ENCODE measurements at places on chromosomes 13 and 19.

DNA sequence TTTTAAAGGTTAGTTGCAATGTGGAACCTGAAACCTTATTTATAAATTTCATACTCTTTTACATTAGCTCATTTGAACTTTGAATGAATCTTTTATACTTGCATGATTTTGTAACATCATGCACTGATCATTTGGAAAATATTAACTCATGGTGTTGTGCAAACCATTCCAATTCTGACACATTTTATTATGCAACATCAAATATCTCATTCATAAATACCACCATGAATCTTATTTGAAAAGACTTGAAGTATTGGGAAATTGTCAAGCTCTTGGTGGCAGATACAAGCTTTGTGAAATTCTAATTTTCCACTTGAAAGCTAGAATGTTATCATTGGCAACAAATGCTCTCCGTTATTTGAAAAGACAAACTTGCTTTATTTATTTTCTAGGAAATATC is 379.9 kb upstream of the PCDH20 start:
- no peak overlapping the region for H3K27ac ChIP-seq
- no peak for DNase-seq
- no peaks in the 10 kb centered on the region for H3K27me3 ChIP-seq
- no peaks in the 10 kb centered on the region for H3K36me3 ChIP-seq
- H3K4me1 ChIP-seq = no peaks in the 10 kb centered on the region

DNA sequence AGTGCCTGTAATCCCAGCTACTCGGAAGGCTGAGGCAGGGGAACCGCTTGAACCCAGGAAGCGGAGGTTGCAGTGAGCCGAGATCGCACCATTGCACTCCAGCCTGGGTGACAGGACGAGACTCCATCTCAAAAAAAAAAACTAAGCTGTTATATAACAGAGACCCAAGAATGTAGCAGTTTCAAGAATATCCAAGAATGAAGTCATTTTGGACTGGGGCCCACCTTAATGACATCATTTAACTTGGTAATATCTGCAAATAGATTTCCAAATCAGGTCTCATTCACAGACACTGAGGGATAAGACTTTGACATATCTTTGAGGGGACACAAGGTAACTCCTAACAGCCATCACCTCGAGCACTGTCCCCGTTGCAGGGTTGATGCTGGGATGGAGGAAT is 36.5 kb upstream of the MRI1 start:
- H3K4me1 ChIP-seq = no peaks in the 10 kb centered on the region
- H3K27me3 ChIP-seq = no peaks in the 10 kb centered on the region
- H3K4me3 ChIP-seq = no peak overlapping the region
- DNase-seq = no peak
- no peaks in the 10 kb centered on the region for H3K36me3 ChIP-seq

DNA sequence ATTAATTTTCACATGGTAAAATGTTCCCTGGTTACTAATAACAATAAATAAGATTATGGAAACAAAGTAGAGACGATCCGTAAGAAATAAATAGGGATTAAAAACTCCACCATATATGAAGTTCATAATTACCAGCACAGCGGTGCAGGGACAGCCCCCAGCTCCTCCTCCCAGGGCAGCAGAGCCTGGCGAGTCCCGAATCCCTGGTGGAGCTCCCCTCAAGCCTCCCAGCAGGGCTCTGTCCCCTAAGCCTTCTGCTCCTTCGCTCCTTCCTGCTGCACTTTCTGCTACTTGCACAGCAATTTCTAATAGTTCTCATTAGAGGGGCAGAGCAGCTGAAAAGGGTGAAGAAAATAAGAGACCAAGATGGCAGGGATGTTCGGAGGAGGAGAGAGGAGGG is 43.6 kb downstream of the RASA3 start:
- H3K27me3 ChIP-seq = no peaks in the 10 kb centered on the region
- H3K27ac ChIP-seq = no peak overlapping the region
- H3K4me3 ChIP-seq = no peak overlapping the region

DNA sequence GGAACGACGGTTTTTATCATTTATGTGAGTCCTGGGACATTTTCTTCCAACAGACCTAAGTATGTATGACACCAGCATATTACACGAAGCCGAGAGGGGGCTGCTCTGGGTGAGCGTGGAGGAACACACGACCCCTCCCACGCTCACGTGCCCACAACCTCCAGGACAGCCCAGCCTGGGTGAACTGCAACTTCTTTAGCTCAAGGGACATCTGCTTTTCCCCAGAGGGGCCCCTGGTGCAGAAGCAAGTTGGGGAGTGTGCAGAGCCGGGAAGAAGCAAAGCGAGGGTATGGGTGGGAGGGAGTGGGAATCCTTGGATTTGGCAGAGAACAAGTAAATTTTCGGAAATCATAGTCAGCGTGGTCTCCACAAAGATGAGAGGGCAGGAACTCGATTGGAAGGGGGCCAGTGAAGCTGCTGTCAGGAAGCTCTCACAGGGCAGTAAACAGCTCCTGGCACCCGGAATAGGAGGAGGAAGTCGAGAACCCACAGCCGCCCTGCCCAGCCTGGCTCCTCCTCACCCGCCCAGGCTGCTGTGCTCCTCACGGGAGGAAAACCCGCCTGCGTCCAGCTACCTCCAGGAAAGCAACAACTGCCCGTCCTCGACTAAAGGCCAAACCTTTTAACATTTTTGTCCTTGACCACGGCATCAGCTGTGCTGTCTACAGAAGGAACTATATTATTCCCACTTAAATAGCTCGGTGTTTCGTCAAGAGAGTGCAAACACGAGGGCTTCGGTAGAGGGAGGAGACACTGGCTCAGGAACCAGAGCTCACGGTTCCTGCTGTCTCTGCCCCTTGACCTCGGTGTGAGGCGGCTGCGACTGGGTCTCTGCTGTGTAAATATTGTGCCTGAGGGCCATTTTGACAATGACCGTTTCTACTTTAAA is 17.2 kb upstream of the CFAP97D2 start:
- H3K36me3 ChIP-seq = no peaks in the 10 kb centered on the region
- no peaks in the 10 kb centered on the region for H3K27me3 ChIP-seq
- H3K4me3 ChIP-seq = no peak overlapping the region
- peaks cover 3% of the 10 kb centered on the region for H3K4me1 ChIP-seq

- peak overlapping the region; percentile 37 for H3K27ac ChIP-seq
- no peaks in the 10 kb centered on the region for H3K27me3 ChIP-seq
- no peaks in the 10 kb centered on the region for H3K36me3 ChIP-seq
- H3K4me1 ChIP-seq = no peaks in the 10 kb centered on the region
Observed at GRCh38 chr13:32255724-32256109, 59.4 kb downstream of the ZAR1L start.
